ENCODE measurements at places on chromosomes 2 and 18.

DNA sequence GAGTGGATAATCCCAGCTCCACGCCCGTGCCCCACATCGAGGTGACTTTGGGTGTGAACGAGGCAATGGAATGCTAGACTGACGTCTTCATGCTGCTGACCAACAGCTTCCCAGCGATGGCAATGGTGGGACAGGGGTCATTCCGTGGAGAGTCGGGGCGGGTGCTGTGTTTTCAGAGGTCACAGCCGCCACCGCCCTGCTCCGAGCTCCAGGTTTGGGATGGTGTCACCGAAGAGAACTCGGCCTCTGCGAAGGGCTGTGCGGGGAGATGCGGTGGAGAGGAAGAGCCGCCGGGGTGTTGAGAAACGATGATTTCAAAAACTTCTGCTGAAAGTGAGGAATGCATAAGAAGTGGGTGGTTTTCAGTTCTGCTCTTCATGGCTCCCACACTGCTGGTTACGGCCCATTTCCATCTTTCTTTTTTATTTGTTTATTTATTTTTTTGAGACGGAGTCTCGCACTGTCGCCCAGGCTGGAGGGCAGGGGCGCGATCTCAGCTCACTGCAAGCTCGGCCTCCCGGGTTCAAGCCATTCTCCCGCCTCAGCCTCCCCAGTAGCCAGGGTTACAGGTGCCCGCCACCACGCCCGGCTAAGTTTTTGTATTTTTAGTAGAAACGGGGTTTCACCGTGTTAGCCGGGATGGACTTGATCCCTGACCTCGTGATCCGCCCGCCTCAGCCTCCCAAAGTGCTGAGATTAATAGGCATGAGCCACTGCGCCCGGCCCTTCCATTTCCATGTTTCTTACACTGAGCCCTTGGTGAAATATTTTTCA lies 142.6 kb downstream of the RTP5 start:
- DNase-seq: no peak

GRCh38 chr18:32775628-32776027 lies 2.8 kb upstream of the KLHL14 start:
- DNase-seq: no peak

DNA sequence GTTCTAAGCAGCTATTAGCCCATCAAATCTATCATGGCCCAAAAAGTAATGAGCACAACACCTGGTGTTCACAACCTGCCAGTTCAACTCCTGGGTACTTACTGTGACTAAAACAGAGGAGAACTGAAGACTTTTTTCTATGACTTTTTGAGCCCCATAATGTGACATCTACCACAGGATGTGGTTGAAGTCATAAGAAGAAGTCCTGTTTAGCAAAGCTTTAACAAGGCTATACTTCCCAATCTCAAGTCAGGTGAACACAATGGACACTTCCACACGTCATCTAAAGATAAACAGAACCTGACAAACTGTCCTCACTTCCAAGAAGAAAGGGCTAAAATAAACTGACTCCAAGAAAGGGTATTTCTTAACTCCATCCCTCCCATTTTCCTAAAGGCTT lies 138.8 kb downstream of the ATAD2B start:
- no peak for DNase-seq

DNA sequence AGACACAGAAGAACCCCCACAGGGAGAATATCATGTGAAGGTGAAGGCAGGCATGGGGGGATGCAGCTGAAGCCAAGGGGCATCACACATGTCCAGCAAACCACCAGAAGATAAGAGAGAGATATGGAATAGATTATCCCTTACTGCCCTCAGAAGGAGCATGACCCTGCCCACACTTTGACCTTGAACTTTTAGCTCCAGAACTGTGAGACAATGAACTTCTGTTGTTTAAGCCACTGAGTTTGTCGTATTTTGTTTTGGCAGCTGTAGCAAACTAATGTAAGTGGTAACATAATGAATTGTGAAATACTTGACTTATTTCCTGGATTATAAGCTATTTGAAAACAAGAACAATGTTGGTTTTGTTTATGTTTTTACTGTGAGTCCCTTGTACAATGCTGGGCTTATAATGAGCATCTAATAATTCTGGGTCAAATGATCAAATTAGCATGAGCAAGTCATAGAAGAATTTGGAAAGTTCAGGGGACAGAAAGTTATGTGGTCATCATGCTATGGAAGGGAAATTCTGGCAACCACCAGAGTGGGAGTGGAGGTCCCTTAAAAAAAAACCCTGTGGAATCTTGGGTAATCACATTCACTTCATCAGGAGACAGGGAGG lies 541.0 kb upstream of the KLHL29 start:
- DNase-seq: no peak

GRCh38 chr2:179050755-179051154 lies 818 bp upstream of the CCDC141 start:
- DNase-seq: no peak

- no peak for DNase-seq
Measured at GRCh38 chr2:1954061-1954460, 209.7 kb upstream of the PXDN start.

DNA sequence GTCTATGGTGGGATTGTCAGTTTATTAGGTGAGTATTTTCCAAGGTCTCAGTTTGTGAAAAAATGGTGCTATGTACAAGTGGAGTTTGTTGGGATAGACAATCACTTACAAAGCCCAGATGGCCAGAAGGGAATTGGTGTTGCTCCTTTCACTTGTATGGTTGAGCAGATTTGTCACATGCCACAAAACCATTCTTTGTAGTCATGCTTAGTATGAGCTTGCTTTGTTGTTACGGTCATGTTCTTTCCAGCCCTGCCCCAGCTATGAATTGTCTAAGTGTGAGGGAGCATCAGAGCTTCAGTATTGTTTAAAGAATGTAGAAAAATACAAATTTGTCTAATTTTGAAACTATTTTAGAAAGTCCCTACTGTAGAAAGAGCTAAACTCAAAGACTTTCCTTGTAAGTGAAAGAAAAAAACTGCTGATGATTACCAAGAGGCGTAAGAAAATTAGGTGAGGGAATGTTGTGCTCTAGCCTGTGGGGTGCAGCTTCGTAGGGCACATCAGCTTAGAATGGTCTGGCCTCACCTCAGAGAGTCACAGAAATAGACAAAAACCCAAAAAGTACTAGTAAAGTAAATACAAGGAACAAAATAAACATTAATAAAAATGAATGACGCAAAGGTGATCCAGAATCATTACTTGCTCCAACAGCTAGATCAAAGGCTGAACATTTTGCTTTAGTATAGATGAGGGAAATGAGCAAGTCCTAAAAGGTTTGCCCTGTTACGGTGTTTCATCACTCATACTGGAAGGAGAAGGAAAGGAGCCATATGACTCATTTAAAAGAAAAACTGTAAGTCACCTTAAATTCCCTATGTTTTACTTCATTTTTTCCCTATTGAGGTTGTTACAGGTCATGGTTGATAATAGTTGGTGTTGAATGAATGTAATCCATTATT lies 9.2 kb downstream of the TGIF1 start:
- DNase-seq: no peak

DNA sequence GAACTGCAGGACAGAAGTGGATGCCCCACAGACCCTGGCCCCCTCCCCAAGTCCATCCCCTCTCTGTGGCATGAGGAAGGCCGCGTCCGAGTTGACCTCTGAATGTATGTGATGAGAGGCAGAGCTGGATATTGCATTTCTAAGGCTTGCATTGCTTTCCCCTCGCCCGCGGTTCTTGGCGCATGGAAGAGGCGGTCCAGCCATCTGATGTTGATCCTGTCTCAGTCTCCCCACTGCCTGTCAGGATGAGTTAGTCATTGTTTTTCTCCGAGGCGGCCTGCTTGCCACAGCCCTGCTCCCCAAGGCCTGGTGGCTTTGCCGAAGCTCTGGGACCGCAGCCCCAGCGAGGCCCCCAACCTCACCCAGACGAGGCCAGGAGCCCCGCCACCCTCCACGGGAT lies 88.6 kb downstream of the SMAD7 start:
- no peak for DNase-seq

- no peak for DNase-seq
Measured at GRCh38 chr2:70029814-70030409, 57.4 kb upstream of the PCBP1 start.

DNA sequence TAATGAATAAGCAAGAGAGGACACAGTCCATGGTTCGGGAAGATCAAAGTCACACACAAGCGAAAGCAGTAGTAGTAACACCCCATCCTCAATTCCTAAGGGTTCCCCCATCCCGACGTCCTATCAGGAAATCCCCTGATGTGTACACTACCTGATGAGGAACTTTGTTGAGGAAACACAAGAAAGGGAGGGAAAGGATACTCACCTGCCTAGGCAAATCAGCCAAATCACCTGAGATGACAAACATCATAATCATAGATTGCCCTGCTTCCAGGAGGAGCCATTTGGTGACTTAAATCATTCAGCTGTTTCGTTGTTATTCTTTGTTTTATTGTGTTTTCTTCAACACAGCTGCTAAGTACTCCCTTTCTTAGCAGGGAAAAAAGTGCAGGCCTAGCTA lies 55.5 kb upstream of the SPOPL start:
- DNase-seq: no peak
